ENCODE measurements at places on chromosomes 6 and 20.

GRCh38 chr6:154320181-154320580, 36.4 kb downstream of the IPCEF1 start:
- DNase-seq: no peak

GRCh38 chr6:134416418-134417154, 98.7 kb upstream of the SGK1 start:
- no peak for DNase-seq

- DNase-seq: no peak
Measured at GRCh38 chr6:90983462-90983861, 396.6 kb upstream of the MAP3K7 start.

- DNase-seq: no peak
Measured at GRCh38 chr20:6397115-6397514, 274.3 kb upstream of the FERMT1 start.

DNA sequence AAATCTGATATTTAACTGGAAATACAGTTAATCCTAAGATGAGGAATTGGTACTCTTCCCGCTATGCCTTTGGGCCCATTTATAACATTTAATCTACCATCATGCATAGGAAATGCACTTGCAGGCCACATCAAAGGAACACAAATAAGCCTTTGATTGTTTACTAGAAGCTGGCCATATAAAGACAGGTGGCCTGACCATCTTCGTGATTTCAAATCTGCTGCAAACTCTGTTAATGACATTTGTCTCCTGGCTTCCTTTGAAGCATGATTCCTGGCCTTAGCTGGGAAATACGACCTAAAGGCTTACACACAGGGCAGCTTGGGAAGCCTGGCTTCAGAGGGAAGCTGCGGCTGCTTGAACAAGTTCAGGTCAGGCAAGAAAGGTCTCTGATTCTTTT, 552.1 kb downstream of the CDH26 start:
- no peak for DNase-seq

DNA sequence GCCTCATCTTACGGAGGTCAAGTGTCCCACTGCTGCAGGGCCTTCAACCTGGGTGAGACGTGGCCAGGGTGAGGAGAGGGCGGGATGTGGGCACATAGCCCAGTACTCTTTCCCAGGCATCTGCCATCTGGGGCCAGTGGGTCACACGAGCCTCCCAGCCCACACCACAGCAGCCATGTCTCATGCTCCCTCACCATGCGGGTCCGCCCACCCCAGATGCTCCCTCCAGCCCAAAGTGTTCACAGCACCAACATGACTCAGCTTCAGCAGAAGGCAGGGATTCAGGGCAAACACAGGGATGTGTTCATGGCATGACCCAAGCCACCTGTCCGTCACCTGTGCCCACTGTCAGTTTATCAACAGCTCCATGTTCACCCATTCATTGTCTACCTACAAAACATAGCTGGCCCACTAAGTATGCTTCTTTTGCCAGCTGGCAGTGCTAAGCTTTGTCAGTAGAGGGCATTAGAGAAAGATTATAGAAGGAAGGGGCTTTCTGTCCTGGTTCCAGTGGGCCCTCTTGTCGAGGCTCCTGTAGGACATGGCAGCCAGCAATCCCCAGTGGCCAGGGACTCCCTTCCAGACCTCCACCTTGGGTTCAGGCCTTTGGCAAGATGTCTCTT, 109.2 kb downstream of the FOXF2 start:
- DNase-seq: no peak

GRCh38 chr6:158867381-158868121, 48.4 kb upstream of the EZR start:
- DNase-seq: no peak

DNA sequence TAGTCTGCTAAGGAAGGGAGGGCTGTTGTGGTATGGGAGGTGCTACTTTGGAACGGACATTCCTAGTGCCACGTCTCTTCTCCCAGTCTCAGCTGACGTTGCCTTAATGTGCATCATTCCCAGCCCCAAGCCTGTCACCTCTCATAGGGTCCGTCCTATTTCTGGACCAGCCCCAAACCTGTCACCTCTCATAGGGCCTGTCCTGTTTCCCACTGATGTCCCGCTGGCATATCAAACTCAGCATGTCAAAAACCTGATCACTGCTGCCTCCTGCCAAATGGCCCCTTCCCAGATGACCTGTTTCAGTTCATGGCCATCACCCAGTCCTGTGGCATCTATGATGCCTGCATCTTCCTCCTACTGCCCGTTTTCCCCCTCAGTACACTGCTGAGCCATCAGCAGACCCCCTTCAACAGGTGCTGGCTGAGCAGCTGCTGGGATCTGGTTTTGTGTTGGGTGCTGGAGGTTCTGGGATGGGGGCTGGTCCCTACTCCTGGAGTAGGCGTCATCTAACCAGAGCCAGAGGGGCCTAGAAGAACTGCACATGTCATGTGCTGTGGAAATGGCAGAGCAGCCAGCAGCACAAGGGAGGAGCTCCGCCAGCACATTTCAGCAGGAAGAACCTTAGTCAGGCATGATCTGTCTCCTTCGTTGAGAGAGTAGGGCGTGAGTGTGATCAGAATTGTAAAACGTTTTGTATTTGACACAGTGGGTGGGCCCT, 3.3 kb downstream of the ENTPD6 start:
- DNase-seq: no peak

DNA sequence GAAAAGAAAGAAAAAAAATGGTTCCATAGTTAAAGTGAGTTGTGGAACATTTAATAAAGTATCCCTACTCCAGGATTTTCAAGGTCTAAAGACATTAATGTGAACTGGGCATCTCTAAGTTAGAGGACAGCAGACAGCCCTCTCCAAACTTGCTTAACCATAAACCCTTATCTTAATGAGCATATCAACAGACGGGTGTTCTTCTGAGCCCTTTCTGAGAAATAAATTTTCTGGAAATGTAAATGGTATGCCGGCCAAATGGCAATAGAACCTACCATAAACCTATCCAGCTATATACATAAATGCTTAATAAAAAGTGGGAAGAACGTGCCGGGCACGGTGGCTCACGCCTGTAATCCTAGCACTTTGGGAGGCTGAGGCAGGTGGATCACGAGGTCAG, 12.5 kb downstream of the SLC18B1 start:
- no peak for DNase-seq

DNA sequence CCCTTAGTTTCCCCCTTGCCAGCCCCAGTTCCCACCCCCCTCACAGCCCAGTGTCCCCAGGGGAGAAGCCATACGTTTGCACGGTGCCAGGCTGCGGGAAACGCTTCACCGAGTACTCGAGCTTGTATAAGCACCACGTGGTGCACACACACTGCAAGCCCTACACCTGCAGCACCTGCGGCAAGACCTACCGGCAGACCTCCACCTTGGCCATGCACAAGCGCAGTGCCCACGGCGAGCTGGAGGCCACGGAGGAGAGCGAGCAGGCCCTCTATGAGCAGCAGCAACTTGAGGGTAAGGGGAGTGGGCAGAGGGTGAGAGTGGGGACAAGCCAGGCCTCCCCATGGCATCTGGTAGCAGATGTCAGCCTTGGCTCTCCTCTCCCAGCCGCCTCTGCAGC, 5.1 kb upstream of the DEF6 start:
- no peak for DNase-seq

- no peak for DNase-seq
Measured at GRCh38 chr6:72739368-72739779, 117.5 kb downstream of the KCNQ5 start.

Data from skeletal muscle cell (primary cell).